Kidney epithelial cell (primary cell): ENCODE measurements at places on chromosomes 1 and 21. TPM values are rescaled to one million over a fixed set of nuclear protein-coding genes. Genes with fewer than 3 reads are reported as not detected.

CLEC20A gene
- total RNA-seq = not detected in 2 replicates

SLAMF6 gene
- total RNA-seq = not detected in 2 replicates

ARHGEF16 gene
- total RNA-seq = 31.5 and 33.0 TPM in 2 replicates

GRCh38 chr21:45562402-45562801 is 20.2 kb upstream of the SLC19A1 start:
- DNase-seq = no peak

DNA sequence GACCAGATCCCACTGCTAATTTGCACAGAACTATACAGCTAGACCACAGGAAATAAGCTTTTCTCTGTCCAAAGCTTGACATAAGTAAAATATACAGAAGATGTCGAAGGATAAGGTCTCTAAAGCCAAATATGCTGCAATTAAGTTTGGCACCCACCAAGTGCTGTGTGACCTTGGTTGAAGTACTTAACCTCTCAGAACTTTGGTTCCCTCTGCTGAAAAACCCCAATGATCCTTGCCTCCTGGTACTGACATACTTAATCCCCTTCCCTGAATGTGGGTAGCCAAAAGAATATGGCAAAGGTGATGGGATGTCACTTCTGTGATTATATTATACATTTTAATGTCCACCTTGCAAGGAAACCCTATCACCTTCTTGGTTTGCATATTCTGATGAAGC is 290.5 kb downstream of the VAV3 start:
- DNase-seq = no peak

DNA sequence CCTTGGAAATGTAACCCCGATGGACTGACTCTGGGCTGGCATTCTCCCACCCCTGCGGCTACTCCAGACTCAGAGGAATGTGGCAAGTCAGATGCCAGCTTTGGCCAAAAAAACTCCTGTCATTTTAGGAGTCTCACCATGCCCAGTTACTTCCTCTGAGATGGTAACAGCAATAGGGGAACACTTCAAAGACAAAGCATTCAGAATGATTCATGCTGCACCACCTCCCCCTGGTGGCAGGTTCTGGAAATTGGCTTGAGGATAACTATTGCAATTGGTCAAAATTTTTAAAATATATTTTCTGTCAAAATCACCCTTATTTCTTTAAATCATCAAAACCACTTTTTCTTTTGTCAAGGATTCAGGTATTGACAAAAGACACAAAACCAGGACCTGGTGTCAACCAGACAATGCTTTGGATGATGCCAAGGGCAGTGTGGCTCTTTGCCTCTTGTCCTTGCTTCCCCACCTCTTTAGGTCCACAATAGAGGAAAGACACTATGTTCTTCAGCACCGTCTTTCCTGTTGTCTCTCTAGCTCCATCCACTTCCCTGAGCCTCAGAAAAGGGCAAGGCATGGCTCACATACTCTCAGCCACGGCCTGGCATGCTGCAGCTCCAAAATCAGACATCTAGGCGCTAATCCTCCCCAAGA is 9.9 kb upstream of the CDCA8 start:
- DNase-seq = no peak

- no peak for DNase-seq
Observed at GRCh38 chr21:35563885-35564451, 496.4 kb downstream of the SETD4 start.

DNA sequence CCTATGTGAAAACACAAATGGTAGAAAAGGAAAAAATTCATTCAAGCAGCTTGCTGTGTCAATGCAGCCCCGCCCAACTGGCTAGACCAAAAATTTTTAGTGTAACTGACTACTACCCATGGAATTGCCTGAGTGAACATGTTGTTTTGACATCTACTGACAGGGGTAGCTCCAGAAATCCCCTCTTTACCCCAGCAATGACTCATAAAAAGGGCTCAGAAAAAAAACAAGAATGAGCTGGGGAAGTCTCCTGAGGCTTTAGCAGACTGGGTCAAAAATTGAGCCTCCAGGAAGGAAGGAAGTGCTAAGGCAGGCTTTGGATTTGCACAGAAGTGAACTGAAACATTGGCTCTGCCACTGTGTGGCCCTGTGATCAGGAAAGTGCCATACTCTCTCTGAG is 24.4 kb upstream of the FGGY start:
- DNase-seq = peak; percentile 32

DNA sequence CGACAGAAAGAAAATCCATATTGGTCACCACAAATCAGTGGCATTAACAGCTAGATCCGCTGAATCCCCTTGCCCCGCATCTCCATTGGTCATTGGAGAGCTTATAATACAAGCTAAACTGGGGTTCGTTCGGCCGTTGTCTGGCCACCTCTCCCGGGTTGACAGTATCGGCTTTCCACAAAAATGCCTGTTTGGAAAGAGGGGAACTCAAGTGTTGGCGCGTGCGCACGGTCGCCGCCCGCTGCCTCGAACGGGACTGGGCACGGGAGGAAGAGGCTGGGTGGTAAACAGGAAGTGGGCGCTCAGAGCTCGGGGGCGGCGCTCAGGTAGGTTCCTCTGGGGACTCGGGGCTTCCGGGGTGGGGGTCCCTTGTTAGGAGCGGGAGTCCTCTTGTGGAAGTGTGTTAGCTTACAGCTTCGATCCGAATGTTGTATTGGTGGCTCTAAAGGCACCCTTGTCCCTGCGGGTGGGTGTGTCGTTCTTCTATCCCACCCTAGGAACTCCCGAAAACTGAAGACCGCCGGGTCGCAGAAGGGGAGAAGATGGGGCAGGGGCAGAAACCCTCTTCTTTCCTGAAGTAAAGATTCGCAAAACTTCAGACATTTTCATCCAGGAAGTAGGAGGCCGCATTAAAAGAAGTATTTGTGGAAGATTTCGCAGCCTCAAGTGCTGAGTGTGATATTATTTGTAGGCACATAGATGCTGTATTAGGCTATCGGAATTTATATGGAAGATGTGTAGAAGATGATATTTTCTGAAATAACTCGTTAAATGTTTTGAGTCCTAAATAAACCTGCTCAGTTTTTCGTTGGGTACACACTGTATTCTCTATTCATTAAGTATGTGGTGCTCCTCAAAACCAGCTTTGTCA is 962 bp downstream of the BROX start:
- DNase-seq = peak; percentile 93

- DNase-seq = peak; percentile 73
Observed at GRCh38 chr1:214506972-214507431, 44.4 kb downstream of the PTPN14 start.

- DNase-seq = no peak
Observed at GRCh38 chr1:148309940-148310500, 157.9 kb upstream of the NBPF11 start.

GRCh38 chr1:181135815-181136737 is 47.6 kb downstream of the IER5 start:
- no peak for DNase-seq

DNA sequence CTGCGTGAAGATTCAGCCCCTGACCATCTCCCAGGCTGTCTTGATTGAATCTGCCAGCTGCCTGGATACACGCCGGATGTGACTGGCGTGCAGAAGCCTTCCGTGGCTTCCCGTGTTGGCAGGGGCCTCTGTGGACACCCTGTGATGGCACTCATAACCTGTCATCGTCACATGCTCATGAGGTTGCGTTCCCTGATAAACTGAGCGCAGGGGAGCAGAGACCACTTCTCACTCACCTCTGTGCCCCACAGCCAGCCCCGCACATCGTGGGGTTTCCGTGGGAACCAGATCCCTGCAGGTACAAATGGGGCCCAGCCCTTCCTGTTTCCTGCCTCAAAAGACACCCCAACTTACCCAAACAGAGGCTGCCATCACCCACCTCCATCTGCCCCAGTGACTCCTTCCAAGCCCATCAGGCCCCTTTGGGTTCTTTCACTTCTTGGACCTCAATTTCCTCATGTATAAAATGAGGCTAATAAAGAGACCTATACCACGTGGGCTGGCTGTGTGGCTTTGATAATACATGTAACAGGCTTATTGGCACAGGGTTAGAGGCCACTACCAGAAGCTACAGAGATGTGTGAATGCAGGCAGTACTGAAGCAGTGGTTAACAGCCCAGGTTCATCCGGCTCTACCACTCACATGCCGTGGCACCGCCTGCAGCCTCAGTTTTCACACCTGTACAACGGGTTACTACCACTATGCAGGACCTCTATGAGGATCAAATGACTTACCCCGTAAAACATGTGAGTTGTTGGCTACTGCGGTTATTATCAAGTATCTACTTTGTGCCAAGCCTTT is 23.6 kb downstream of the HTR6 start:
- DNase-seq = no peak
